ENCODE measurements at places on chromosomes 2 and 18.

DNA sequence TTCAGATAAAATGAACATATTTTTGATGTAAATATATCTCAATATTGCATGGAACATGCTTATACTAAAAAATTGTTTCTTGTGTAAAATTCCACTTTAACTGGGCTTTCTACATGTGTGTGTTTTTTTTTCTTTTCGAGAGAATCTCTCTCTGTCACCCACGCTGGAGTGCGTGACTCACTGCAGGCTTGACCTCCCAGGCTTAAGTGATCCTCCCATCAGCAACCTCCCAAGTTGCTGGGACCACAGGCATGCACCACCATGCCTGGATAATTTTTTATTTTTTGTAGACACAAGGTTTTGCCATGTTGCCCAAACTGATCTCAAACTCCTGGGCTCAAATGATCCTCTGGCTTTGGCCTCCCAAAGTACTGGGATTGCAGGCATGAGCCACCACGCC lies 254.6 kb downstream of the LOXHD1 start:
- H3K4me1 ChIP-seq = peaks cover 7% of the 10 kb centered on the region
- H3K4me3 ChIP-seq = no peak overlapping the region
- no peak overlapping the region for H3K27ac ChIP-seq
- no peak for DNase-seq
- no peaks in the 10 kb centered on the region for H3K27me3 ChIP-seq

DNA sequence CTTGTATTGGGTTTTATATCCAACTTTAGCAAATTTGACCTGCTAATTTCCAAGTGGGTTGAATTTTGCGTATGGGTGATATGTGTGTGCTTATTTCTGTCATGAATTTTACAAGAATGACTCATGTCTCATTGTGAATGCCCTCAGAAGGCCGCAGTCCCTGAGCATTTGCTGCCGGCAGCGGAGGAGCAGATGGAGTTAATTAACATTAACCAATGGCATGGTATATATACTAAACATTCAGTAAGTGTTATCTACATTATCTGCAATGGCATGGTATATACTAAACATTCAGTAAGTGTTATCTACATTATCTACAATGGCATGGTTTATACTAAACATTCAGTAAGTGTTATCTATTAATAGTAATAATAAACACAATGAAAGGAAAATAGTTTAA lies 90.1 kb downstream of the DOK6 start:
- H3K36me3 ChIP-seq = no peaks in the 10 kb centered on the region
- no peaks in the 10 kb centered on the region for H3K27me3 ChIP-seq
- H3K27ac ChIP-seq = no peak overlapping the region

GRCh38 chr2:23813438-23813837 lies 113.5 kb downstream of the ATAD2B start:
- no peak overlapping the region for H3K27ac ChIP-seq
- H3K27me3 ChIP-seq = no peaks in the 10 kb centered on the region
- peaks cover 16% of the 10 kb centered on the region for H3K36me3 ChIP-seq
- no peaks in the 10 kb centered on the region for H3K4me1 ChIP-seq

DNA sequence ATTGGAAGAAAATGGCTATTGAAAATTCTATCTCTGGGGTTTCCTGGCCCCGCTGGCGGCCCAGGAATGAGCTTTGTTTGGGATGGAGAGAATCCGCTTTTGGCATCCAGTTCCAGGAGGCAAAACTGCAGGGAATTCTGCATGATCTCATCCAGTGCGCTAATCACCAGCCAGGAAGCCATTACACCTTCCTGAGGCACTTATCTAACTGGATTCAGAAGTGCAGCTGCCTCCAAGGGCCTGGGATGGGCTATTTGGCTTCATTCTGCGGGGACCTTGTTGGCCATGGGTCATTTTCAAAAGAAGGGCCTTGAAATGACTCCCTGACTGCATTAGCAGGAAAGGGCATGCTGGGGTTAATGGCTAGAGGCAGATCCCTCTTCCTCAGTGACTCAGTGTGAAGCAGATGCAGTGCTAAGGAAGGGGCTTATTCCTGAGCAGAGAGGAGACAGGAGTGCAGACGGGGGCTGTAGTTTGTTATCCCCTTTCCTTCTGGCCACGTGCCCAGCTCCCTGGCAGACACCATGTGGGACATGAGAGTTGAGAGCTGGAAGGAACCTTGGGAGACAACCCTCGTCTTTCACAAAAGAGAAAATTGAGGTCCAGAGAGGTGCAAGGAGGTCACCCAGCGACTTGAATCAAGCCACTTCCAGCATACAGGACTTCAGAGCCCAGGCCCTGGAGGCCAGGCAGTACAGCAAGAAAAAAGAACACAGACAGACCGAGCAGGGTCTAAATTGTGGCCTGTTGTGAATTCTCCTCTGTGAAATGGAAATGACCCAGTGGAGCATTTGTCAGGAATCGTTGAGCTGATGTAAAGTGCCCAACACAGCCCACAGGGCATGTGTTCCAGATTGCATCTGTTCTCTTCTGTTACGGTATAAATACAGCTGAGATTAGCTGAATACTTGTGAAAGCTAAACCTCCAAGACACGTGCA lies 161.8 kb downstream of the PRKCE start:
- no peaks in the 10 kb centered on the region for H3K36me3 ChIP-seq
- H3K4me1 ChIP-seq = peaks cover 36% of the 10 kb centered on the region
- no peak overlapping the region for H3K27ac ChIP-seq
- DNase-seq = no peak
- H3K27me3 ChIP-seq = no peaks in the 10 kb centered on the region
- H3K4me3 ChIP-seq = no peak overlapping the region

DNA sequence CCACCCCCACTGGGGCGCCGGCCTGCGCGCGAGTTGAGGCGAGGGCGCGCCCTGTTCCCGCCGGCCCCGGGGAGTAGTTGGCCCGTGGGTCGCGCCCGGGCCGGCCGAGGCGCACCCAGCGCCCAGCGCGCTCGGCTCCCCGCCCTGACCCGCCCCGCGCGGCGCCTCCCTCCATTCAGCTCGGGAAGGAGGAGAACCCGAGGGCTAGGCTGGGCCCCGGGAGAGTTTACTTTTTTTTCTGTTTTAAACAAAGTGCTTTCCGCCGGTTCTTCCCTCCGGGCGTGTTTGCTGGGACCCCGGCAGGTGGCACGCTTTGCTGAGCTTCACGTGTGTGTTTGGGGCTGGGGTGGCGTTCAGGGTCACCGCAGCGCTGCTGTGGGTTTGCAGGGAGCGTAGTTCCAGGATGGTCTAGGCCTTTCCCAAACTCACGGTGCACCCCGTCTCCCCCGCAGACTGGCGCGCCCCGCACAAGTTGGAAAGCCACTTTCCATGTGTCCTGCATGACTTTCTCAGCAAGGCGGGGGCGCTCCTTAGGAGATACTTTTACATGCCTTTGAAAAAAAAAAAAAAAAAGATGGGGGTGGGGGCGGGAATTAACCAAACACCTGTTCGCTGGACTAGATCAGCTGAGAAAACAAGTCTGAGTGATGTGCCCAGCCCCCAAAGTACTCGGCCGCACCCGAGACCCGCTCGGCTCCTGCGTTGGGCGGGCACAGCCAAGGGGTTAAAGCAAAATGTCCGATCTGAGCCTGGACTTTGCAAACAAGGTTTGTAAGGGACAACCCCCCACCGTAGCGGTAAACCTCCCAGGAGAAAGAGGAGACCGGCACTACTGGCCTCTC lies 825 bp downstream of the ITGA6 start:
- peak overlapping the region; percentile 81 for H3K4me3 ChIP-seq
- H3K27ac ChIP-seq = peak overlapping the region; percentile 85
- no peak for DNase-seq
- peaks cover 49% of the 10 kb centered on the region for H3K4me1 ChIP-seq
- H3K36me3 ChIP-seq = no peaks in the 10 kb centered on the region

DNA sequence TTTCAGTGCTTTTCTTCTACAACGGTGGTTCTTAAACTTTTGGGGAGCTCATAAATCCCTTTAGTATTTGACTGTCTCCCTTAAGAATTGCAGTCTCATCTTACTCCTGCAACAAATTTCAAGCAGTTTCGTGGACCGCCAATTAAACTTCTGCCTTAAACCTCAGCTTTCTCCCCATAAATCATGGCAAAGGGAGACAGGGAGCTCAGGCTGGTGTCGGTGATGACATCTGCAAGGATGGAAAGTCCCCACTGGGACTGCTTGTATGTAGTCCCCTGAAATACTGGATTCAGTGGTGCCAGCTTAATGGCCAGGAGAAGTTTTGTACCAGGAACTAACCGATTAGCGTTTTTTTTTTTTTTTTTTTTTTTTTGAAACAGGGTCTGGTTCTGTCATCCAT lies 148.7 kb upstream of the ITGA6 start:
- no peak for DNase-seq
- no peak overlapping the region for H3K27ac ChIP-seq
- no peaks in the 10 kb centered on the region for H3K4me1 ChIP-seq
- H3K4me3 ChIP-seq = no peak overlapping the region

DNA sequence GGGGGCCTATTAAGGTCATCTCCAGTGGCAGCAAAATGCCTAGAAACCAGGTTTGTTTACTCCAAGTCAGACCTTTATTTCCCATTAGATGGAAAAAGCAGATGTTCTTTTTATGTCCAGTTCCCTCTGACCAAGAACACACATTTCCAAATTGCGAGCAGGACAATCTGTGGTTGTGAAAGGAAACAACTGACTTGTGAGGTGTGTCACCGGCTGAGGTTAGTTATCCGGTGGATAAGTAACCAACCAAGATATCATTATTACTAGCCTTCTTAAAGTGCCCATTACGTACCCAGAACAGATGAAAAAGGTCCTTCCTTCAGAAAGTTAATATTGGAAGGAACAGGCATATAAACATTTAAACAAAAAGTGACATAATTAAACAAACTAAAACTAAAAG lies 112.9 kb downstream of the THADA start:
- peak overlapping the region; percentile 63 for H3K27ac ChIP-seq
- DNase-seq = no peak
- H3K4me1 ChIP-seq = peaks cover 33% of the 10 kb centered on the region
- no peaks in the 10 kb centered on the region for H3K36me3 ChIP-seq
- no peak overlapping the region for H3K4me3 ChIP-seq
- H3K27me3 ChIP-seq = no peaks in the 10 kb centered on the region

GRCh38 chr18:9068346-9068745 lies 34.2 kb upstream of the NDUFV2 start:
- H3K27me3 ChIP-seq = no peaks in the 10 kb centered on the region
- H3K4me3 ChIP-seq = no peak overlapping the region
- H3K36me3 ChIP-seq = no peaks in the 10 kb centered on the region
- H3K27ac ChIP-seq = no peak overlapping the region

DNA sequence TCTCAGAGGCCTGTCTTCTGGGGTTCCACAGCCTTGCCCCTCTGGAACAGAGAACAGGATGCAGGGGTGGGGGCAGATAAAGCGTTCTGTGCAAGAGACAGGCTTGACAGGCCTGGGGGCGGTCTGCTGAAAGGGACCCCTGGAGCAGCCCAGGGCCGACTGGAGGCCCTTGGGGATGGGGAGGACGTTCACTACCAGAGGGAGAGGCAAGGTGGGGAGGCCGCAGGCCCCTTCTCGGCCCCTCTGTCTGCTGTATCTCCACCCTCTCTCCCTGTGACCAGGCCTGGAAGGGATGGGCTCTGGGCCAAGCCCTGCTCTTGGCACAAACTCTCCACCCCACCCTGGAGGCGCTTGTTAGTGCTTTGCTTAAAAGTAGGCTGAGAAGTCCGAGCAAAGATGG lies 27.3 kb upstream of the INHBB start:
- peak overlapping the region; percentile 81 for H3K27ac ChIP-seq
- no peaks in the 10 kb centered on the region for H3K27me3 ChIP-seq
- H3K4me1 ChIP-seq = peaks cover 36% of the 10 kb centered on the region
- no peak overlapping the region for H3K4me3 ChIP-seq

DNA sequence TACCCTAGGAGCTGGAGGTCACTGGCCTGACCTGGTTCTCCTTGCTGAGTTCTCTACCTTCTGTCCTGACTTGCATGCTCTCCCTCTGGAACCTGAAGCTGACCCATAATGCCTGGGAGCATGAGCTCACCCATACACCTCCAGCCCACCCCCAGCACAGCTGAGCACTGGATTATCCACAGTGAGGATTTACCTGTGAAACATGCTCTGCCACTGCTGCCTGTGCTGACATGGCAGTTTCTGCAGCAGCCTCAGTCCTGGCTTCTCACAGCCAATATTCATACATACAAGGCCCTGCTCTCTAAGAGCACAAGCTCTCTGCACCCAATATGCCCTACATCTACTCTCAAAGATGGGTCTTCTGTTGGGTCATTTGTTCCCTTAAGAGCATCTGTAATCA lies 5.0 kb downstream of the CXCR2 start:
- H3K4me1 ChIP-seq = peaks cover 19% of the 10 kb centered on the region
- no peak overlapping the region for H3K4me3 ChIP-seq
